ENCODE measurements at places on chromosomes 6 and 20. TPM values are rescaled to one million over a fixed set of nuclear protein-coding genes. Genes with fewer than 3 reads are reported as not detected.

Gene C20orf141
- total RNA-seq, result 1.4 TPM

Gene WFDC5
- not detected for total RNA-seq

Gene LTB
- total RNA-seq, result 1.6 TPM

Gene RAB32
- 45.8 TPM for total RNA-seq

Gene MLN
- not detected for total RNA-seq

Gene NKAIN4
- not detected for total RNA-seq

DNA sequence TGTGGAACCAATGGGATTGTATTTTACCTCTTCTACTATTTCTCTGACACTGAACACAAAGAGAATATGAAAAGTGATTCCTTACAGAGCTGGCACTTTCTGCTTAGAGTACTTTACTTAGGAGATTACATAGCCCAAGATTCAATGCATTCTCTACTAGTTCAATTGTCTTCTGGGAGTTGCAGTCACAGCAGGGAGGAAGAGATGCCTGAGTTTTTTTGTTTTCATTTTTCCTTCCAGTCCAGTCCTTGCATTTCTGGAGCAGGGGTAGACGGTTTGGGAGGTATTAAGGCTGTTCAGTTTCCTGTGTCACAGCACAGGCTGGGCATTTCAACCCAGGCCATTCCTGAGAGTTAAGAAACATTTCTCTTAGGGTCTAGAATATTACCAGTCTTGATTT is 42.0 kb upstream of the SLC2A12 start:
- no peak for DNase-seq

- no peak for DNase-seq
Observed at GRCh38 chr6:63676412-63677114, 41.0 kb downstream of the PHF3 start.

GRCh38 chr6:3230900-3231246 is 3.4 kb upstream of the TUBB2B start:
- DNase-seq, result no peak

DNA sequence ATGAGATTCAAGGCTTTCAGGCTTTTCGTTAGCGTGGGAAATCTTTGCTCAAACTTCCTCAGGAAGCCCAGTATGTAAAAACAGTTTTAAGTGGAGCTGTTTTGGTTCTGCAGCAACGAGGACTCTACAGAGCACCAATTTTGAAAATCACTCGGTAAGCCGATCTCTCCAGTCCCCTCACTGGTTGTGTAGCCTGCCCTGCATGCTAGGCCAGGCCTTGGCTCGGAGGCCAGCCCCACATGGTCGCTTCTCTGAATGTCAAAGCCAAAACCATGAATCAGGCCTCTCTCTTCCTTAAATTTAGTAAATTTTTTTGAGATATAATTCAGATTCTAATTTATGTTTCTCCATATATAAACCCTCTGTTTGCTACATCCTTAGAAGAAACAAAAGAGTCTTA is 108.0 kb downstream of the CHD6 start:
- DNase-seq, result no peak

DNA sequence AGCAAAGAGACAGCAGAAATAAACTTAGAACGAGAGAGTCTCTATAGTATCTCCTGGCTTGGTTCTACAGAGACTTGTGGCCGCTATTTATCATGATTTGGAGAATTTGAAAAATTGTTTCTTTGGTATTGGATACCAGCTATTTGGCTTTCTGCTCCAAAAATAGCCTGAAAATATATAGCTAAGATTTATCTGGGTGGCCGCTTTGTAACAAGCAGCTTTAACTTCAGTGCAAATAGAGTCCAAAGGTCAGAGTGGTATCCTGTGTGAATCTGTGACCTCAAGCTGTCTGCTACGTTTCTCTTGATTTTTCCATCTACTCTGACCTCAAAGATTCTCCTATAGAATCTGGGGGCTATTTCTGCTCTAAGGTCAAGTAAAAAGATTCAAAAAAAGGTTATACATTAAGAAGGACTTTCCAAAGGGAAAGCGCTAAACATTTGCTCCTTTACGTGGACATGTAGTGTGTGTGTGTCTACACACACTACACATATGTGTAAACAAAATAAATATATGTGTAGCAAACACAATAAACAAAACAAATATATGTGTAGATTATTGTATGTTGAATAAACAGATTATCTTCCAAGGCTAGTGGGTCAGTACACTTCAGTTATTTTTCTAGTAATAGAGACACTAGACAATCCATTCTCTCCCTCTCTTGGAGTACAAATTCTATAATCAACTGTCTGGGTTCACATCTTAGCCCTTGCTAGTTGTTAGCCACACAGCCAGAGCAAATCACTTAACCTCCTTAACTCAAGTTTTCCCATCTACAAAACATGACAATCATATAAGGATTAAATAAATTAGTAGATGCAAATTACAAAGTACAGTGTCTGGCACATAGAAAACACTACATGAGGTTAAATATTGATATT is 40.8 kb downstream of the CHD6 start:
- no peak for DNase-seq

- DNase-seq, result no peak
Observed at GRCh38 chr6:52373151-52373690, 11.3 kb downstream of the PAQR8 start.

DNA sequence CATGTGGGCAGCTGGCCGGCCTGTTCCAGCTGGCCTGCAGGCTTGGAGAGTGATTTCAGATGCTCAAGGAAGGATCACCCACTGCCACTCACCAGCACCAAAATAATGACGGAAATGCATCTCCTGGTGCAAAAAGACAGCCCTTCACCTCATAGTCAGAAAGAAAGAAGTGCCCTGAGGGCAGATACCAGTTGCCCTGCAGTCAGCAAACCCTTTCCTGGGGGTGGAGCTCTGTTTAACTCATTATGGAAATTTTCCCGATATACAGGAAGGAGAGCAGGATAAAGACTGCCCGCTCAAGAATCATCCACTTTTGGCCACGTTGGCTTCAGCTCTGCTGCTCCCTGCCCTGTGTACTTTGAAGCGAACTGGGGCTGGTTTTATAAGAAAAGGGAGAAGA is 127.9 kb downstream of the GRM4 start:
- no peak for DNase-seq

DNA sequence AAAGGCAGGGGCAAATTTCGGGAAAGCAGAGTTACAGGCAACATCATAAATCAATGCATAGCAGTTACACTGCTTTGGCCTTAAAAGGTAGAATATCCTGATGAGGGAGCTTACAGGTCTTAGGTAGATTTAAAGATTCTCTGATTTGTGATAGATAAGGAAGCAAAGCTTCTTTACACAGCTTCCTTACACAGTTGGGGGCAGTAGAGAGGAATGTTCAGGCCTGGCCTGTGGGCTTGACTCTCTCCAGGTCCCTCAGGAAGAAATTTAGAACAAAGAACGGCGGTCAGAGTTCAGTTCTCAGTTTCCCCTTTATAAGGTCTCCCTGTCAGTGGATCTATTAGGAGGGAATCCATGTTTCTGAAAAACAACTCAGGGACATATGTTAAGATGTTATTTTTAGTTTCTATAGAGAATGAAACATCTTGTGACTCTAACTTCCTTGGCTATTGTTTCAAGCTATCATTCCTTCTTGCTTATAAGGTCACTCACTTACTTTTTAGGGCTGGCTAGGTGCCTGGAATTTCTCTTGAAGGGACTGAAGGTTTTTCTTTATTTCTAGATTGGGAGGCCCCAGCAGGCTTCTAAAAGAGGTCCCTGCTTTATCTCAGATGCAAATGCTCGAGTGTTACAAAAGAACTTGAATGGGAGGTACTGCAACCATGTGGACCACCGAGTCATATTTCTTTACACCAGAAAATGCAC is 11.8 kb downstream of the HLA-B start:
- no peak for DNase-seq

GRCh38 chr20:60888771-60889170 is 363.3 kb upstream of the CDH4 start:
- DNase-seq, result no peak

DNA sequence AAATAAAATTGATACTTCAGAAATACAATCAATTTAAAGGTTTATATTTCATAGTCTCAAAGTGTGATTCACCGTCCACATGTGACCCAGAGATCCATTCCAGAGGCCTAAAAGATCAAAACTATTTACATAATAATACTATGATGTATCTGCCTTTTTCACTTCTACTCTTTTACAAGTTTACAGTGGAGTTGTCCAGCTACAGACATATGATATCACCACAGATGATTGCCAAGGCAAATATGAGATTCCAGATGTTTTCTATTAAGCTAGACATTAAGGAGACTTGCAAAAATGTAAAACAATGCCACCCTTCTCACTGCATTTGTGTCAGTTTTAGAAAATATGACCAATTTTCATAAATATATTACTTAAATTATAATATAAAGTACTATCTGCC is 443.7 kb downstream of the GJA1 start:
- no peak for DNase-seq

DNA sequence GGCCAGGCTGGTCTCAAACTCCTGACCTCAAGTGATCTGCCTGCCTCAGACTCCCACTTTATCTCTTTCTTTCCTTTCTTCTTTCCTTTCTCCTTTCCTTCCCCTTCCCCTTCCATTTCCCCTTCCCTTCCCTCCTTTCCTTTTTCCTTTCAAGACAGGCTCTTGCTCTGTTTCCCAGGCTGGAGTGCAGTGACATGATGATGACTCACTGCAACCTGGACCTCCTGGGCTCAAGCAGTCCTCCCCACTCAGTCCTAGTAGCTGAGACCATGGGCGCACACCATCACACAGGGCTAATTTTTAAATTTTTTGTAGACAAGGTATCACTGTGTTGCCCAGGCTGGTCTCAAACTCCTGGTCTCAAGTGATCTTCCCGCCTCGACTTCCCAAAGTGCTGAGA is 377.6 kb upstream of the ZFP64 start:
- no peak for DNase-seq

GRCh38 chr20:60203451-60203850 is 245.2 kb downstream of the CDH26 start:
- DNase-seq, result no peak
